ENCODE measurements at places on chromosomes 2 and 18. TPM values are rescaled to one million over a fixed set of nuclear protein-coding genes. Genes with fewer than 3 reads are reported as not detected.

DNA sequence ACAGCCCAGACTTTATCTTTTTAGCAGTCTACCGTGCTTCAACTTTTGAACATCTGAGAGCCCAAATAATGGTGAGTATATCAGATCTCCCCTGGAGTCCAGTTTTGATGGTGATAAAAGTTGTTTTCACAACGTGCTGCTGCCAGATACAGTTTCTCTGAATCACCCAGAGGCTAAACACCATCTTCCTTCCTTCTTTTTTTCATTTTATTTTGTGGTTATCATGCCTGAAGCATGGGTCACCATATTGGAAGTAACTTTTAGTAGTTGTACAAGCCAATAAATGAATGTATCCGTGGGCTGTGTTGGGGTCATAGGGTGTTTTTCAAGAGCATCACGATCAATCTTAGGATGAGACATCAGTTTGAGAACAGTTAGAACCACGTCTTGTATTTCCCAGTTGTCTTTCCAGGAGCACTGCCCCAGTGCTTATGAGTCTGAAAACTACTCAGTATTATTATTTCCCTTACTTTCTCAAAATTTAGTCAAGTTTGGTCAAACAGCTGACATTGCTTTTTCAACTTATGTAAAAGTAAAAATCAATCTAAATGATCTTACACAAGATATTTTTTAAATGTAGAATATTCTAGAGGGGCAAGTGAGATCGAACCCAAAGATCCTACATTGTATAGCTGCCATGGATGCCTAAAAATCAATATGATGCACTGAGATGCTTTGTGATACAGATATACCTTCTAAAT is 311.4 kb downstream of the CTNNA2 start:
- no peak for DNase-seq

Gene CNDP1
- total RNA-seq: not detected

GRCh38 chr18:78073275-78073674 is 823.6 kb downstream of the GALR1 start:
- DNase-seq: no peak

DNA sequence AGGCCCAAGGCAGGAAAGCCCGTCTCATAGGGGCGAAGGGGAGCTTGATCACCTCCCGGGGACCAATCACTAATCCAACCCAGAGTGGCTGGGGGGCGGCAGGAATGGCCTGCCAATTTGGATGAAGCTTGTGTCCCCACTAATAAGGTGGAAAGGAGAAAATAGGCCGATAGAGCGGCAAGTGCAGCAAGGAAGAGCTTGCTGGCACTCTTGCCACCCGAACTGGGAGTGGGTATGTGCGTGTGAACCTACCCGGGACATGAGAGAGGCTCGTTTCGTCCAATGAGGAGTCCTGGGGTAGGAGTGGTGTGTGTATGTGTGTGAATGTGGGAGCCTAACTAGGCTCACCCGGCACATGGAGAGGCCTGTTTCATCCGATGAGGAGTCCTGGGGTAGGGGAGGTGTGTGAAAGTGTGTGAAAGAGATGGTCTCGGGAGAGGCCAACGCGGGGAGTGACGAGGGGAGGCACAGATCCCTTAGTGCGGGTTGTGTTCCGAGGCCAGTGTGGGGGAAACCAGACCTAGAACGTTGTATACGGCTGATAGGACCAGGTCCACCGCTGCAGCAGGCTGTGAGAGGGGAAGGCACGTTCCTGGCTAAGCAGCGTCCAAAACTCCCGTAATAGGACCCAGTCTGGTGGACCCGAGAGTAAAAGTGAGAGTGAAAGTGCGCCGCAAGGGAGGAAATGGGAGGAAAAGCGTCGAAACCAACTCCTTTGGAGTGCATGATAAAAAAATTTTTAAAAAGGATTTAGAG is 47.1 kb upstream of the SELENOI start:
- peak; percentile 35 for DNase-seq

Gene CFAP65
- total RNA-seq: 0.76 TPM

Gene SERPINB10
- not detected for total RNA-seq

Gene FAM110C
- 26.6 TPM for total RNA-seq

DNA sequence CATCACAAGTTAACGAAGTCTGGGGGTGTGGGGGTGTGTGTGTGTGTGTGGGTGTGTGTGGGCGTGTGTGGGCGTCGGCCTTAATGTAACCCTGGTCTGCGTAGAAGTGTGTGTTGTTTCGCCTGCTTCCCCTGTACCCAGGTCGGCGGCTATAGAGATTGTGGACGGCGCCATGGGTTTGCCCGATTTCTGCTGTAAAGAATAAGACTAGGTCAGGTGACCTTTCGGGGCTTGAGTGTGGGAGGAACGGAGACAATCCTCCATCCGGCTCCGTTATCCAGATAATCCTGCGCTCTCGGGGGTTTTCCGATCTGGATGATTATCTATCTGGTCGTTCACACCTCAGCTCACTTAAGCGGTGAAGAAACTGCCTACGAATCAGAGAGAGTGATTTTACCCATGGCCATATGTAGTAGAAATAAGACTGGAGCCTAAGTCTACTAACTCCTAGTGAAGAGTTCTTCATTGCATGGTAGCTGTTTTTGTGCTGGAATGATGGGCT is 543 bp downstream of the HADHB start:
- peak; percentile 69 for DNase-seq

- no peak for DNase-seq
Measured at GRCh38 chr2:146634230-146635097, 1210.4 kb upstream of the ACVR2A start.

DNA sequence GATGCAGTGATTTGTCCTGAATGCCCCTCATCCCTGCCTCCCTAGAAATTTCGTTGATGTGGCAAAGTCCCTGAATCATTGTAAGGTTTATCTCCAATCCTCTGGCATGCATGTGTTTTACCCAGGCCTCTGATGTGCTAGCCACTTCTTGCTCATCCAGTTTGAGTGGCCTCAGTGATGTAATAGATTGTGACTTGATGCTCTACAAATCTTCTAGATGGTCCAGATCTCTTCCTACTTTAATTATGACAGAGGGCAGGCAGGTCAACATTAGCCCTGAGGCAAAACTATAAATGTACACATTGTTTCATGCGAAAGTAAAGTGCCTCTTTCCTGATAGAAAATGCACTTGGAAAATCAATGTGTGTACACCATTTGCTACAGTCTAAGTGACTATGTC is 54.5 kb downstream of the LONRF2 start:
- no peak for DNase-seq

GRCh38 chr18:54671291-54671881 is 80.3 kb downstream of the DYNAP start:
- no peak for DNase-seq

- no peak for DNase-seq
Measured at GRCh38 chr2:42410742-42411514, 49.9 kb upstream of the COX7A2L start.

- DNase-seq: no peak
Measured at GRCh38 chr2:109086743-109087020, 42.3 kb upstream of the SH3RF3 start.

All from left colon (tissue), 2 donors.